ENCODE measurements at places on chromosomes 1 and 21. TPM values are rescaled to one million over a fixed set of nuclear protein-coding genes. Genes with fewer than 3 reads are reported as not detected.

COQ8A gene
- total RNA-seq, result 10.5 TPM

HRNR gene
- not detected for total RNA-seq

- DNase-seq, result peak; percentile 9
Observed at GRCh38 chr1:48568501-48568900, 96.5 kb upstream of the SPATA6 start.

- DNase-seq, result peak; percentile 82
Observed at GRCh38 chr1:226064816-226065248, 2.3 kb downstream of the H3-3A start.

DNA sequence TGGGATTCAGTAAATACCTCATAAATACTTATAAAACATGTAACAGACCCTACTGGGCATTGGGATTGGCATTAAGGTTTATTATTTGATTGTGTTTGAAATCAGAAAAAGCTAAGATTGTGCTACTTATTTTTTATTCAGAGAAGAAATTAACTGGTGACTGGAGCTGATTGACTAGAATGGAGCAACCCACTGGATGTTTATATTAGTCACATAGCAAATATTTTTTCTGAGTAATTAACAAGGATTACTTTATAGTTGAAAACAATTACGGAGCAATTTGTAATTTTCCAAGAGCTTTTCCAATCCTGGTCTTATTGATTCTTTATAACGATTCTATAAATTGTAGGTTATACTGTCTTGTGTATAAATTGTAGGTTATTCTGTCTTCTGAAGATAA, 208.7 kb downstream of the HLX start:
- DNase-seq, result peak; percentile 73

DNA sequence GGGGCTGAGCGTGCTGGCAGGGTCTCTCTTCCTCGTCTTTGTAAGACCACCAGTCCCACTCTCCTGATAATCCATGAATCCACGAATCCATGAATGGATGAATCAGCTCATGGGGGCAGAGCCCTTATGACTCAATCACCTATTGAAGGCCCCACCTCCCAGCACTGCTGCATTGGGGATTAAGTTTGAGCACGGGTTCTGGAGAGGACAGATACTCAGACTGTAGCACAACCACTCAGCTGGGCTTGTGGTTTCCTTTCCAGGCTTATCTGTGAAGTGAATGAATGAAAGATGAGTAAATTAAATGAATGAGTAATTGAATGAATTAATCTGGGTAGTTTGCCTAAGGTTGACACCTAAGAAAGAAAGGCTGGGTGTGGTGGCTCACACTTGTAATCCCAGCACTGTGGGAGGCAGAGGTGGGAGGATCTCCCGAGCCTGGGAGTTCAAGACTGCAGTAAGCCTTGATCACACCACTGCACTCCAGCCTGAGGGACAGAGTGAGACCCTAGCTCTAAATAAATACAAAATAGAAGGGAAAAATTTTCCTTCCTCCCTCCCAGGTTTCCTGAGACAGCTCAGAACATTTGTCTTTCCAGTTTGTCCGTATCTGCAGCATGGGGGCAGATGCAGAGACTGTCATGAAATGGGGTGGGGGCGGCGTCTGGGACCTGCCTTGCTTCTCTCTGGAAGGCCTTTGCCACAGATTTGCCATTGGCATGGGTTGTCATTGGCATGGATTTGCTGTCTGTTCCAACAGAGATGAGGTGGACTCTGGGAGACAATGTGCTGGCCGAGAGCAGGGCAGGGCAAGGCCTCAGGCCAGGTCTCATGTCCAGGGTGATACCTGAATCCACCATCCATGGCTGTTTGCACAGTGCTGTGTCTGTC, 187.7 kb upstream of the C1orf174 start:
- DNase-seq, result no peak

MAB21L3 gene
- 2.7 TPM for total RNA-seq
